NCI-H2029 (cell line): ENCODE measurements at places on chromosomes 3 and 15.
A peak's percentile ranks its signal among the peaks of the same experiment; 100 is the strongest.

- no peak for DNase-seq
Measured at GRCh38 chr3:114664006-114664405, 370.2 kb downstream of the TIGIT start.

DNA sequence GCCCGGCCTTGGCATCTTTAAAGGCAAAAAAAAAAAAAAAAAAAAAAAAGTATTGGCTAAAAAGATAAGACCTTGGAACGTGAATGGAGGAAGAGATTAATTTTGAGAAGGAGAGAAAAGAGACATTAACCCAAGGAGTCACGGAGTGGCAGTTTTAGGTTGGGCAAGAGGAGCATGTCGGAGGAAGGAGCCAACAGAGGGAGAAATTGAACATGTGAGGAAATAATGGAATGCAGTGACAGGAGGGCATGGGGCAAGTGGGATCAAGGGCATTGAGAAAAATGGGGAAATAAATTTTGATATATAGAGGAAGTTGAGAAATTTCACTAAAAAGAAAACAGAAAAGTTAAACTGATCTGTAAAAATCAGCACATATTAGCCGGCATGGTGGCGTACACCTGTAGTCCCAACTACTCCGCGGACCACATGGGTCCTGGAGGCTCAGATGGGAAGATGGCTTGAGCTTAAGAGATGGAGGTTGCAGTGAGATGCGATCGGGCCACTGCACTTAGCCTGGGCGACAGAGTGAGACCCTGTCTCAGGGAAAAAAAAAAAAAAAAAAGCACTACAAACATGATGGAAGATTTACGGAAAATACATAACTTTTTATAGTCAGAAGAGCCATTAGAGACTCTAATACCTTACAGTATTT lies 1.2 kb downstream of the HAUS2 start:
- no peak for DNase-seq

DNA sequence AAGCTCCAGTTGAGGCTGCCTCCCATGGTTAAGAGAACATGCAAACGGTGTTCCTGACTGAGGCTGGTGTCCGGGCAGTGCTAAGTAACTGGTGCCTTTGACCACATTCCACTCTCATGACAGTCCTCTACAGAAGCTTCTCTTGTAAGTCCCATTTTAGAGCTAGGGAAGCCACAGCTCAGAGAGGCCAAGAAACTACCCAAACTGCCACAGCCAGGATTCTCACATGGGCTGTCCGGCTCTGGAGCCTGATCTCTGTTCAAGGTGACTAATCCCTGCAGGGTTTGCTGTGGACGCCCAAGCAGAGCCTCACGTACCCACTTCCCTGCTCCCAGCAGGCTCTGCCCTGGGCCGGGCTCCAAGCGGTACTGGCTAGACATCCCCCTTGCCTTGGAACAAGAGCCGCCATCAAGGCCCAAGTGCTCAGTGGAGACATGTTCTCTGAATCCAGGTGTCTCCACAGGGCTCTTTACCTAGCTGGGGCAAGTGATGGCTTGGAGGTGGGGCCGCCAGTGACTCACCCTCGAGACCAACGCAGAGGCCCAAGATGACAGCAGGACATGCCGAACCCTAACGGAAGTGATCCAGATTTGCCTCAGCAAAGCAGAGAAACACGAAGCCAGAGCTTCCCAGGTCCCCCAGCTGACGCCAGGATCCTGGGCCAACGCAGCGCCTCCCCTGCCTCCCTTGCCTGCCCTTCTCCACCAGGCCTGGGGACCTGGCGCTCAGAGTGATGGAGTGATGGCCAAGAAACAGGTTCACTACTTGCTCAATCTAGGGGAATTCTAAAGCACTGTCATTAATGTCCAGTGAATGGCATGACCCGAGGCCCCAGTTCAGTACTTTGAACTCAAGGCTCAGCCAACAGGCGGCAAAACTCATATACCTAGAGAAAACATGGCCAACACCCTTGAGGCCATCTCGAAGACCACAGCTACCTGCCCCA lies 24.4 kb downstream of the KLHL25 start:
- DNase-seq: no peak

- DNase-seq: peak; percentile 51
Measured at GRCh38 chr3:69013253-69014021, at the start of gene EOGT. TSS of gene EOGT (minus strand) at chr3:69013684. CDS start at chr3:69009846, 3,838 bp downstream.

DNA sequence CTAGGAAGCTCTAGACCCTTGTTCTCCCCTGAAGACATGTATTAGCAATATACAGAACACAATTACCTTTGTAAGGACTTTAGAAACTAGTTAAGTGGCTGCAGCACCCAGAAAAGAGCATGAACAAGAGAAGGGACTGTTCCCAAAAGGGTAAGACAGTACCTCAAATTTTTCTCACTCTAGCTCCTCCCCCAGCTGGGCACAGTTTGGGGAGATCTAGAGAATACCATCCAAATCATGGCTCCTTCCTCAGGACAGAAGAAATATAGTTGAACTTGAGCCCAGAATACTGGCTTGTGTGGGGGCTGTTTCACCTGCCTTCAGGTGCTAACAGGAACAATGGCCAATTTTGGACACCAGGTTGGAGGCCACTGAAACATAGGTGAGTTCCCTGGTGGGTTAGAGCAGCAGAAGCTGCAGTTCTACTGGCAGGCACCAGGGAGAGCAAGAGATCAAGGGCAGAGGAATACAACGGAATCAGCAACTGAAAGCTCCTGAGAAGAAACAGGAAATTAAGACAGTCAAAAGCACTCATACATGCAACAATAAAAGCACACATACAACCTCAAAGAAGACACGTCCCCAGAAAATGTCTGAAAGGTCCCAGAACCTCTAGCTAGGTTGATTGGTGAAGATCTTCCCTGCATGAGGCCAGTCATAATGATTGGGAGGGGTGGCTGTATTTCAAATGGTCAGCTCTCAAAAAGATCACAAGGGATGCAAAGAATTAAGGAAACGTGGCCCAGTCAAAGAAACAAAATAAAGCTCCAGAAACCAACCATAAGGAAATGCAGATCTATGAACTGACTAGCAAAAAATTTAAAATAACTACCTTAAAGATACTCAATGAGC lies 104.9 kb upstream of the ASB14 start:
- peak; percentile 39 for DNase-seq

DNA sequence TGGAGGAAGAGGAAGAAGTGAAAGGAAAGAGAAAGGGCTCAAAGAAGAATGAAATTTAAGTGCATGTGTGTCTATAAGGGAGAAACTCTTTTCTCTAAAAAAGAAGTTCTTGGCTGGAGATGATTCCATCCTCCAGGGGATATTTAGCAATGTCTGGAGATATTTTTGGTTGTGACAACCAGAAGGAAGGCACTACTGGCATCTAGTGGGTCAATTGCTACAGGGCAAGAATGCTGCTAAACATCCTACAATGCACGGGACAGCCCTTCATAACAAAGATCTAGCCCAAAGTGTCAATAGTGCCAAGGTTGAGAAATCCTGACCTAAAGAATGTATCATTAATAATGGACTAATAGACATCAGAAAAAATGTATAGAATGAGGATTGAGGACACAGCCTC lies 57.4 kb upstream of the ST3GAL6 start:
- no peak for DNase-seq

DNA sequence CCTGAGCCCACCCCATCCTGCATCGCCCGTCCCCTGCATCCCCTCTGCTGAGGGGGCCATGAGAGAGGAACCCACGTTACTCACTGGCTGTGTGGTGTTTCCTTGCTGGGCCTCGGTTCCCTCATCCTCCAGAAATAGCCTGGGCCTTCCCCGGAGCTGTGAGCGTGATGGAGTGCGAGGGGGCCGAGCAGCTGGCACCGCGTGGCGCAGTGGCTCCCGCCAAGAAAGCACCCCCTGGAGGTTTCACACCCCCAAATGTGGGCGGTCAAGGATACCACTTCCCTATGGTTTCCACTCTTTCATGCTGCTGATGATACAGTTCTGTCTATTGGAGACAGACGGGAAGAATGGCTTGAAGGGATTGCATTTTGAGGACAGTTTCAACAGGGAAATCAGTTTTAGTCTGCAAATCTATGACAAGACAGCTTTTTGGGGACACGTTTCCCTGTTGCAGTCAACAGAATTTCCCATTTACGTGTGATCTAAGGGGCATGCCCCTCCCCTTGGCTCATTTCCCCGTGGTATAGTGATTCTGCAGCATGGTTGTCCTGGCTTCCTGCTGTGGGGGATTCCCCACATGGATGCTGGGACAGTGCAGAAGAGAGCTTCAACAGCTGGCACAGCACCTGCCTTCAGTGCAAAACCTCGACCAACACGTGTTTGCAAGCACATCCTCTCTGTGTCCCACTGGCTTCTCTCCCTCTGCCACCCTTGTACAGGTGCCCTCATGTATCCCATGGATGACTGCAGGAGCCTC lies 377.5 kb downstream of the LRTM1 start:
- DNase-seq: no peak

- no peak for DNase-seq
Measured at GRCh38 chr3:194617143-194617671, 16.0 kb downstream of the TMEM44 start.

GRCh38 chr15:49436751-49437150 lies 13.7 kb downstream of the FGF7 start:
- DNase-seq: no peak

DNA sequence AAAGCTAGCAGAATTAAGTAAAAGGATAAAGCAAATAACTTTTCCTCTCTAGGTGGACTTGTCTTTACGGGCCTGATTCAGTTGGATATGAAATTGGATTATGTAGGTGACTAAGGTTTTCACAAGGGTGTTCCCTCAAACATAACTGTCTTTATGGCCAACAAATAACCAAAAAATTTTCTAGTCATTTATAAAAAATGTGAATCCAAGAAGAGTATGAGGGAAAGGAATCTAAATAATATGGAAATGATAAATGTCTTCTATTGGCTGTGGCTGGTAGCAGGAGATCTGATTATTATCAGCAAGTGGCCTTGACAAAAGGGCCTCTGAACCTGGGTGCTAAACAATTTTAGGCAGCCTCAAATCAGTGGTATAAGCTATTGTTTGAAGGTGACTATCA lies 594.0 kb upstream of the UBE2E2 start:
- DNase-seq: no peak

GRCh38 chr3:66442254-66443117 lies 58.3 kb downstream of the LRIG1 start:
- peak; percentile 87 for DNase-seq

DNA sequence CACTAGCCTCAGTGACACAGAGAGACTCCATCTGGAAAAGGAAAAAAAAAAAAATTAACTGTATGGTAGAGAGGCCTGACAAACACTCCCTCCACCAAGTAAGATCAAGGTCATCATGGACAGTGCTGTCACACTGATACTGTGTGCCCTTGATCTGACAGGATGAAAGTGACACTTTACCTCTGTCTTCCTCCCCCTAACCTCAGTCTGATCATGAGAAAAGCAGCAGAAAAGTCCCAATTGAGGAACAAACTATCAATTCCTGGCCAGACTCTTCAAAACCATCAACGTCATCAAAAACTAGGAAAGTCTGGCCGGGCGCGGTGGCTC lies 26.7 kb downstream of the PGPEP1L start:
- DNase-seq: no peak

DNA sequence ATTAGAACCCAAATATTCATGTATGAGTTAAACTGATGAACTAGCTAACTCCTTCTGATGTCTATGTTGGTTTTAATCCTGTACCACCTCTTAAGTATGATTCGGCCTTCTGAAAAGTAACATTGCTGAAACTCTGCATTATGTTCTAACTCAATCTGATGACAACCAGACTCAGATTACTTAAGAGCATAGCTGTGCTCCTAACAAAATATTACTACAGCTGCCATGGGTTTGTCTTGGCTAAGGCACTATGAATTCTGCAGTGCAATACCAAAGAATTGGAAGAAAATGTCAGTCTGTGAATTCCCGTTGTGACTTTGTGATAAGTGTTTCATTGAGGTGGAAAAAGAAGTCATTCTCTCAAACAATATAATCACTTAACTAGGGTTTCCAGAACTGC lies 224.4 kb downstream of the ZMAT3 start:
- DNase-seq: no peak

DNA sequence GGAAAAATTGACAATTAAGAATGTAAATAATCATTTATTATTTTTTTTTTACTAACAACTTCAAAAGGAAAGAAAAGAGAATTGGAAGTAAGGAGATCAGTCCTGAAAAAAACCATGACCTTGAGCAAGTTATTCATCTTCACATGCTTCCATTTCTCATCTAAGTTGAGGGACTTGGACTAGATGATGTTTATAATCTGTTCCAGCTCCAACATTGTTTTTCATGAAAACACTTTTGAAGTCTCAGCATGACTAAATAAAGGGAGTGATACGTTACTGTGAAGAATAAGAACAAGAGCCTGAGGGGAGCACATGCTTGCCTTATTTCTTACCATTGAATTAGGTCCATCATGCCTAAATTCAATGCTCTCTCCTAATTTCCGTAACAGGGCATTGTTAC lies 95.7 kb downstream of the STRIT1 start:
- DNase-seq: no peak

- no peak for DNase-seq
Measured at GRCh38 chr3:46898321-46899150, 21.0 kb downstream of the PTH1R start.

- no peak for DNase-seq
Measured at GRCh38 chr3:87792534-87793336, 266.1 kb downstream of the CGGBP1 start.

DNA sequence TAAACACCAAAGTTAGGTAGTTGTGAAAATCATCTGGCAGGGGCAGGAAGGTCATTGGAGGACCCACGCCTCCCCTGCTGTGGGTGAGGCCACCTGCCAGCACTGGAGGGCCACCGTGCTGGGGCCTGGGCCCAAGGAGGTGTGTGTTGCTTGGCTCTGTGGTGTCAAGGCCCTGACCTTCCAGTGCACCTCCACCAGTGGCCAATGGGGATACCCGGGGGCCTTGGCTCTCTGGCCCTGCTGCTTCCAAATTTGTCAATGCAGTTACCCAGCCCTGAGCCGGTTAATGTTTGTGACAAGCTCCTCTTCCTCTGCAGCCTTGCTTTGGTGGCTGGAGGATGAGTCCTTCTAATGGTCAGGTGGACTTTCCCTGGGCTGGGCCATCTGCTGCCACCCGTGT lies 150.2 kb downstream of the KLF13 start:
- no peak for DNase-seq

DNA sequence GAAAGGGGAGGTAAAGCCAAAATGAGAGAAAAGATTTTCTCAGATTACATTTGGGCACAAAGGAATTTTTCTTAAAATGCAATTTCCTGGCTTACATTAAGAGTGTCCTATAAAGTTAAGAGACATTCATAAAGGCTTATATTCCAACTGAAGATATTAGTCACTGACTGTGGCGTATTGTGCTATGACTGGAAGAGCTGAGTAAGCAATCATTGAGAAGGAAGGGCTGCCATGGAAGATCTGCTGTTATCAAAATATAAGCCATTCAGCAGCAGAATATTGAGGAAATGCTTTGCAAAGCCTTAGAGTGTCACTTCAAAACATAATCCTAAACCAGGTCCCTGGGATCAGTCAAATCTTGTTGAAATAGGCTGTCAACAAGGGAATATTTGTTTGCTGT lies 593.9 kb downstream of the TUSC7 start:
- no peak for DNase-seq

GRCh38 chr15:62809115-62809967 lies 233.2 kb upstream of the TPM1 start:
- DNase-seq: no peak

- no peak for DNase-seq
Measured at GRCh38 chr3:98388147-98388546, 2.3 kb upstream of the OR5K3 start.

GRCh38 chr3:170346481-170347392 lies 10.8 kb upstream of the SKIL start:
- no peak for DNase-seq

GRCh38 chr3:176796371-176796770 lies 400.9 kb downstream of the TBL1XR1 start:
- no peak for DNase-seq
